Activated naive CD4-positive, alpha-beta T cell treated with anti-CD3 and anti-CD28 coated beads for 36 hours (primary cell): ENCODE measurements at places on chromosomes 1 and 21.

DNA sequence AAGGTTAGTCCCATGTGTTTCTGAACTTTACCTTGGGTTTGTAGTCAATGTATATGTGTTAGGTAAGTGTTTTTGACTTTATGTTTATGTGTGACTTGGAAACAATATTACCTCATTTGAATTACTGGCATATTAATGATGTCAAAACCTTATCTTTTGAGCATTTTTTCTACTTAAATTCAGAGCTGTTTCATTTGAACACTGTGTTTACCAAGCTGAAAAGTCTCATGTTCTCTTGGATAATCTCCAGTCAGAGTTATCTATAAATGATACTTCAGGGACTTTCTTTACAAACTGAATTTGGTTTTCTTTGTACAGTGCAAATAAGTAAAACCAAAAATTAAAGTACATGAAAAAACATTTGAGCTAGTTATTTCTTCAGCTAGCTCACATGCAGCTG lies 30.0 kb downstream of the ADAMTS1 start:
- DNase-seq = no peak

- DNase-seq = no peak
Observed at GRCh38 chr1:214979191-214979590, 103.3 kb upstream of the KCNK2 start.

DNA sequence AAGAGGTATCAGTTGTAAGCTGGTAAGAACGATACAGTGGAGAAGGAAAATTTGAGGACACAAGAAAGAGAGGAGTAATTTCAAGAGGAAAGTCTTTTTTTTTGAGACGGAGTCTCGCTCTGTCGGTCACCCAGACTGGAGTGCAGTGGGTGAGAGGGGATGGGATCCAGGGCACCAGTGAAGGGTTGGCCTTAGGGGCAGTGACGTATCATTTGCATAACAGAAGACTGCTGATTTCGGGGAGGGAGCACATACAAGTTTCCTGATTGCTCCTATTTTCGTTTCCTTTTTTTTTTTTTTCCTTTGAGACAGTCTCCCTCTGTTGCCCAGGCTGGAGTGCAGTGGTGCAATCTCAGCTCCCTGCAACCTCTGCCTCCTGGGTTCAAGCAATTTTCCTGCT lies 4.2 kb downstream of the S100A13 start:
- no peak for DNase-seq

- no peak for DNase-seq
Observed at GRCh38 chr1:85326336-85326735, 49.9 kb upstream of the BCL10 start.

- peak; percentile 50 for DNase-seq
Observed at GRCh38 chr1:37602750-37603694, 7.3 kb upstream of the GNL2 start.

DNA sequence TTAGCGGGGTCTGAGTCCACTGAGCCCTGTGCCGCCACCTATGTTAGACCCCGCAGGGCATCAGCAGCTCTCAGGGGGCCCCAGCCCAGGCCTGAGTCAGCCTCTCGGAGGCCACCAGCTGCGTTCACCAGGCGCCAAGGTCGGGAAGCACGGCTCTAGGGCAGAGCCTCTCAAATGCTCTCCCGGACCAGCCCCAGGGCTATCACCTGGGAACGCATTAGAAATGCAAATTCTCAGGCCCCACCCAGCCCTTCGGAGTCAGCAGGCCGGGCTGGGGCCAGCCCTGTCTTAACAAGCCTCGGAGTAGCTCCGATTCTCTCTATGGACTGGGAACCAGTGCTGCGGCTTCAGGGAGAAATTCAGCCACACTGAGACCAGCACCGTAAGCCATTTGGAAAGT lies 37.2 kb upstream of the TSPEAR start:
- DNase-seq = no peak

DNA sequence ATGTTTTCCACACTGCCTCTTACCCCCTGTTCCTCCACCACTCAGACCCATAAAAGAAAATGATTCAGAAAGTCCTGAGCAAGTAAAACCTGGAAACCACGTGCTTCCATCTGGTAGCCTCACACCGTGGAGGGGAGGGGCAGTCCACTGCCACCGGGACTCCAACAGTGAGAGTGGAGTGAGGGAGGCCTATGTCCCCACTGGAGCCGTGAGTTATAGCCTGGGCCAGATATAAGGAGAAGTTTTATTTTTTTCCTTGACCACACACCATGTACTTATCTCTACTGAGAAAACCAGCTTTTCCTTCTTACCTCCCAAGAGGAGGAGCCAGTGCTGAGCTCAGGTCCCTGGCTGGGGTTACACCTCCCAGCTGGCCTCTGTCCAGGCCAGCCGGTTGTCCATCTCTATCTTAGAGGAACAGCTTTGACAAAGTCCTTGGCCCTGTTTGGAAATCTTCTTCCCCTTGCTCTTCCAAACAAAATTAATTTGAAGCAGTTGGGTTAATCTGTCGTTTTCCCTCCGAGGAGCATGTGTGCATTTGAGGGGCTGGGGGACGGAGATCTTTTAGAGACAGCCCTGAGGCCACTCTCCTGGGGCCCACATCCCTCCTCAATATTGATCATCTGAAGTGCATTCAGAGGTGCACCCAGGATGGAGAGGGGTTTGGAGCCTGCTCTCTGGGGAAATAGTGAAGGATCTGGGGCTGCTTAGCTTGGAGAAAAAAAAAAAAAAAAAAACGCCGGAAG lies 49.1 kb upstream of the SERBP1 start:
- peak; percentile 47 for DNase-seq

- DNase-seq = no peak
Observed at GRCh38 chr1:163046071-163046470, 23.1 kb upstream of the RGS4 start.

DNA sequence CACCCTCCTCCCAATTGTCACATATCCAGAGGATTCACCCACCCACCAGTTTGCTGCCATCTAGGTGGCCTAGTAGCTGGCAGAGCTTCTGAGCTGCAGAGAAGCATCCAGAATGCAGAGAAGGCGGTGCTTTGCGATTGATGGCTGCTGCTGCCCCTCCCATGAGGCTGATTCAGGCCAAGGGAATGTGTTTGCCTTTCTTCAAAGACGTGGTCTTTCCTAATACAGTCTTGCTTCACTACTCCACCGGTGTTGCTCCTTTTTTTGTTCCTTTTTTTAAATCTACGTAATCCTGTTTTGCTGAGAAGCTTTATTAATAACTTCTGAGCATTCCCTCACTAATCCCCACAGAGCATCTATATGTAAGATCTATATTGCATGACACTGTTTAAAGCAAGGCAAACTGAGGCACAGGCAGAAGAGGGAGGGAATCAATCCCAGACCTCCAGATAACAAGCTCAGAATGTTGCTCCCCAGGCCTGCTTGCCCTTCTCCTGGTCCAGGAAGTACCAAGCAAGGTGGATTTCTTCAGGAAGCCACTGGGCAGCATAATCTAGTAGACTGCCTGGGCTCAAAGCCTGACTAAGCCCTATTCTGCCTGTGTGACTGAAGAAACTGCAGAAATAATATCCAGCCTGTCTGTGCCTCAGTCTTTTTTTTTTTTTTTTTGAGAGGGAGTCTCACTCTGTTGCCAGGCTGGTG lies 275.5 kb upstream of the FMN2 start:
- no peak for DNase-seq

DNA sequence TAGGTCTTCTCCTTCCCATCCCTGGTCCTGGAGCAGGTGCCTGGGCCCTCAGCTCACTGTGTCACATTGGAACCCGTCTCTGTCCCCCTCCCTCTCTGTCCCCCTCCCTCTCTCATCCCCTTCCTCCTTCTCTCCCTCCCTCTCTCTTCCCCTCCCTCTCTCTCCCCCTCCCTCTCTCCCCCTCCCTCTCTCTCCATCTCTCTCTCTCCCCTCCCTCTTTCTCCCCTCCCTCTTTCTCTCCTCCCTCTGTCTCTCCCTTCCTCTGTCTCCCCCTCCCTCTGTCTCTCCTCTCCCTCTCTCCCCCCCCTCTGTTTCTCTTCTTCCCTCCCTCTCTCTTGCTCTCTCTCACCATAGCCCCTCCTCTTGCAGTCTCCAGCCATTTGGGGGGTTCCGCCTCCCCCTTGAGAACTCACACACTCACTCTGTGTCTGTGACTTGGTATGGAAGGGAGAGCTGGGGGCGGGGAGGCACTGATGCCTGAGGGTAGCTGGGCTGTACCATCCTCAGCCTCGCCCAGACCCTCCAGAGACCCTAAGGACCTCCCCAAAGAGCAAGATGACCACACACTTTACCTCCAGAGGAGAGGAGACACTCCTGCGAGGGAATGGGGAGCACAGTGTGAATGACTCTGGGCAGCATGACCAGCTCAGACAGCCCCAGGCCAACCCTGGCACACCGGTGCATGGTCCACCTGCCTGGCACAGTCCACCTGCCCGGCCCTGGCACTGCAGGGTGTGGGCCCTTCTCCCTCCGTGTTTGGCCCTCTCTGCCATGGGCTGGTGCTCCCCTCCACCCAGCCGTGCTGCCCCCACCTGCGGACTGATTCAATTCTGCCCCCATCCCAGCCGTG lies 102.8 kb upstream of the ARHGEF16 start:
- no peak for DNase-seq
